Heart right ventricle (tissue), 16 donors: ENCODE measurements at places on chromosomes 11 and 22. TPM values are rescaled to one million over a fixed set of nuclear protein-coding genes. Genes with fewer than 3 reads are reported as not detected.
A peak's percentile ranks its signal among the peaks of the same experiment; 100 is the strongest.

GRCh38 chr22:46366801-46367706, 31.5 kb downstream of the TRMU start:
- no peak for DNase-seq

GRCh38 chr11:35785287-35786167, 123.0 kb downstream of the TRIM44 start:
- DNase-seq, result no peak

DNA sequence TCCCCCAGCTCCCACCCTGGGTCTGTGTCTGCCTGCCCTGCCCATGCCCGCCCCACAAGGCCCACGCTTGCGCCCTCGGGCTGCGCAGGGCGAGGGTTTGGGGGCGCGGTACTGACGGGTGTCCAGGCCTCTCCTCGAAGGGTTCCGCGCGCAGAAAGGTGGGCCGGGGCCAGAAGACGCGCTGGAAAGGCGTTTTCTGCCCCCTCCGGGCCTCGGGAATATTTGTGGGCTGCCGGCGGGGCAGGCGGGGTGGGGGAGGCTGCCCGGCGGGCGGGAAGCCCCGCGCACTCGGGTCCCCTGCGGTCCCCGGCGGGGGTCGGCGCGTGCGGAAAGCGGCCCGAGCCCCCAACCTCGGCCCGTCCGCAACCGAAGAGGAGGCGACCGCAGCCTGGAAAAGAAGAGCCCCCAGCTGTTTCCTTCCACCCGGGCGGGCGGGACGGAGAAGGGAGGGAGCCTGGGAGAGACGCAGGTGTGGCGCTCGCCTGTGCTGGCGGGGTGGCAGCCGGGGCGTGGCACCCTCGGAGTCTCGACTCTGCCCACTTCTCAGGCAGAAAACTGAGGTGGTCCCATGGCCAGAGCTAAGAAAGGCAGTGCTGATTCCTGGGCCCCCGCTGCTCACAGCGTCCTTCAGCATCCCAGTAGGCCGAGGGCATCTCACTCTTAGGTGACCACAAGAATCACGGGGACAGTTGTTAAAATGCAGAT, 59.0 kb downstream of the THAP12 start:
- no peak for DNase-seq

GRCh38 chr11:30454111-30454510, 131.2 kb downstream of the ARL14EP start:
- no peak for DNase-seq

DNA sequence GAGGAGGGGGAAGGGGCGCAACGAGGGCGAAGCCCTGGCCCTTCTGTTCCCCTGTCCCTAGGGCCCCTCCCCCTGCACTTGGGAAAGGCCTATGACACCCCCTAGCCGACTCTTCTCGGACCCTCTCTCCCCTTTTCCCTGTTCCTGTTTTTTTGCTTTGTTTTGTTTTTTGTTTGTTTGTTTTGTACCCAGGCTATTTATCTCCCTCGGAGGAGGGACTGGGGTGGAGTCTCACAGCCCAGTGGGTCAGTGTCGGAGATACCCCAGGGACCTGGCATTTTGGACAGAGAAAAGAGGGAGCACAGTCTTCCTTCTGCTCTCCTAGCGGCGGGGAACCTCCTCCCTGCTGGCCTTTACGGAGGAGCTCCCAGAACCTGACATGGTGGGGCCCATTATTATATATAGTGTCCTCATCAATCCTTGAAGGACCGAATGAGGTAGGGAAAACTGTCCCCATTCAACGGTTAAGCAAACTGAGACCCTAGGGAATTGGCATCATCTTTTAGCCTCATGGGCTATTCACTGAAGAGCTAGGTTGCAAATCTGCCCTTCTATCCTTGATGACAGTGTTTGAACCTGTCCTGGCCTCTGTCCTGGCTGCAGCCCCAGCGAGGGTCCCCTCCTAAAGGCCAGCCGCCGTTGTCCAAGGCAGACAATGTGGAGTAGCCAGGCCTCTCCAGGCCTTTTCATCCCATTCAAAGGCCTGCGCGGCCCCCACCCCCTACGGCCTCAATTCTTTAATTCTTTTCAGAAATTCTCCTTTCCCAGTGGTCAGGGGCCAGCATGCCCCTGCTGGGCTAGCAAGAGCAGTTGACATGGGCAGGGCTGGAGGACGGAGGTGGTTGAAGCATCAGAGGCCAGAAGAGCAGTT, 911 bp downstream of the EMID1 start:
- no peak for DNase-seq

DNA sequence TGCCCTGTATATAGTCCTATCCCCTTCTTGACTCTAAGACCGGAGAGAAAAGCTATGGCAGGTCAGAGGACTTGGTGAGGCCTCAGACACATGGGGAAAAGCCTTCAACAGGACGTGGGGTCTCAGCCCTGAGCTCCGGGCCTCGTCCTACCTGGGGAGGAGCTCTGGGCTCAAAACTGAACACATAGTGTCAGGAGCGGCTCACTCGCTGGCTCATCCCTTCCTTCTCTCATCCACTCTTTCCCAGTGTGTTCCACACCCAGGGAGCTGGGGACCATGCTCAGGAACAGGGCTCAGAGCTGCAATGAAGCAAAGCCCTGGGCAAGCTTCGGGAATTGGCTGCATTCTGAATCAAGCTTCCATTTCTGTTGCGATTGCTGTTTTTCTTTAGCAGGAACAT, 14.5 kb downstream of the ADAMTS15 start:
- no peak for DNase-seq

GRCh38 chr11:133974836-133975487, 18.2 kb upstream of the IGSF9B start:
- DNase-seq, result no peak

Gene PDGFB
- total RNA-seq, result 14.1 TPM

GRCh38 chr11:95608093-95608492, 181.5 kb downstream of the FAM76B start:
- no peak for DNase-seq

GRCh38 chr22:49307481-49307830, 520.2 kb downstream of the BRD1 start:
- DNase-seq, result no peak

- DNase-seq, result no peak
Observed at GRCh38 chr11:45924036-45924915, 1.8 kb downstream of the LARGE2 start.

- no peak for DNase-seq
Observed at GRCh38 chr11:118742304-118742703, 48.7 kb downstream of the DDX6 start.

GRCh38 chr22:20566420-20567260, 59.2 kb downstream of the MED15 start:
- DNase-seq, result no peak

Gene KIRREL3
- 0.31 TPM for total RNA-seq

Gene ARHGEF17
- 67.4 TPM for total RNA-seq

DNA sequence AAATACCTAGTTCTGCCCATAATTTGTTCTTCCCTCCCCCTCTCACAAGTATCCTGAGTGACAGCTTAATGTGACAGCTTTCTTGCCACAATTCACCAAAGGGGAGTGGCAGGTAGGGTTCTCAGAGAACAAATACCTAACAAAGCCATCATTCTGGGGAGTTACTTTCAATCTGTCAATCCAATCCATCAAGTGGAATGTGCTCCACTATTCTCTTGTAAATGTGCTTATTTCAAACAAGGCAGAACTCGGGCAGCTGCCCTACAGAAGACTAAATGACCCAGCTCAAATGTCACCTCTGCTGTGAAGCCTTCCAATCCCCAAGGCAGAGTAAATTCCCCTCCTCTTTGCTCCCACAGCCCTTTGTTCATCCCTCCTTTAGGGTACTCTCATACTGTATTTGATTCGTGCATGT, 27.8 kb downstream of the LGR4 start:
- DNase-seq, result no peak

DNA sequence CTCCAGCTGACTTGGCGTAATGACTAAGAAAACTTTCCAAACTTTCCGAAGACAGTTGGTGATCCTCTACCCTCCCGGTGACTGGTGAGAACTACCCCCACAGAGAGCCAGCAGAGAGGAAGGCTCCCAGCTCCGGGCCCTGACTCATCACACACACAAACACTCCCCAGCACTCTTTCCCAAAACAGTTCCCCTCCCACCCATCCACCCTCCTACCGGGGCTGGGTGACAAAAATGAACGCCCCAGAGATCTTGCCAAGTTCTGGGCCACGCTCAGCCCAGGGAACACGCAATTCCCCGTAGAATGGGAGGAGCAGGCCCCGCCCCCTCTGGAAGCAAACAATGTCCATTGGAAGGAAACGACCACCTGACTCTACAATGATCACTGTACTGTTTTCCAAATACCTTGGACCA, 21.3 kb upstream of the JAM3 start:
- peak; percentile 83 for DNase-seq

DNA sequence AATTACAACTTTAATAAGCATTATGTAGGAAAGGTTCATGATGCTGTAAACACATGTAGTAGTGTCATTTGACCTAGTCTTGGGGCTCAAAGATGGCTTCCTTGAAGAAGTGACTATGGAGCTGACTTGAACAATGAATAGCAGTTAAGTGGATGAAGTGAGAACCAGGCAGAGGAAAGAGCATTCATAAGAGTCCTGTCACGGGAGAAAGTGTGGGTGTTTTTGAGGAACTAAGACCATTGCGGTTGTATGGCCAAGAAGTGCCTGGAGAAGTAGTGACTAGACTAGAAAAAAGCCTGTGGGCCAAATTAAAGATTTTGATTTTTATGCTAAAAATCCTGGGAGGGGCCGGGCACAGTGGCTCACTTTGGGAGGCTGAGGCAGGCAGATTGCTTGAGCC, 7.2 kb upstream of the IL18BP start:
- no peak for DNase-seq

DNA sequence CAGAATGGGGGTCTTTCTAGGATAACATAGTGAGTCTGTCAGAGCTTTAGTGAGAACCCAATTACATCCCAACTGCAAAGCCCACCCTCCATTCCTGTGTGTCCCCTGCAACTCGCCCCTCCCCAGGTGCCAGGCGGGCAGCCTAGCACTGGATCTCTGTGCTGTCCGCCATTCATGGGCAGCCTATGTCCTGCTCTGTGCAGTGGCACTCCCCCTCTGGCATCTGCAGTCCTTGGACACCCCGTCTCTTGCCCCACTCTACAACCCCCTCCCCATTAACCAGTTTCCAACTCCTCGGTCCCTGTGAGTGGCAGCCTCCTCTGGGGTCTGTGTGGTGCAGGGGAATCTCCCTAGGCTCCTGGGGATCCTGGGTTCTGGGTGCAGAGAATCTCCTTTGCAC, 37.0 kb downstream of the MYO7A start:
- no peak for DNase-seq
